Erythroblast (primary cell): ENCODE measurements at places on chromosomes 6 and 20.

DNA sequence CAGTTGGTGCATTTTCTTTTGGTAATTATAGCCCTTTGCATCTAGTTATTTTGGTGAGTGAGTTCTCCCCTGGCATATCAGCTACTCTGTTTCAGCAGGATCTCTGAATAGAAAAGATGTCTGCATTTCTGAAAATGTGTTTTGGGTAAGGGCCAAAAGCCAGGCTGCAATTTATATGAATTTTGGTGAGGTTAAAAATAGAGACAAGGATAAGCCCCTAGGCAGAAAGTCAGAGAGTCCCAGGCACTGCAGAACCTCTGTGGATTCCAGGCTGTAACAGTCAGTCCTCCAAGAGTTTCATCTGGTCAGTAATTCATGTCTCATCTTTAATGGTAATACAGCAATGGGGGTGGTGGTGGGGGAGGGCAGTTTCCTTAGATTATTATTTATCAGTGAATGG, 53.0 kb downstream of the HDGFL1 start:
- DNase-seq = no peak

DNA sequence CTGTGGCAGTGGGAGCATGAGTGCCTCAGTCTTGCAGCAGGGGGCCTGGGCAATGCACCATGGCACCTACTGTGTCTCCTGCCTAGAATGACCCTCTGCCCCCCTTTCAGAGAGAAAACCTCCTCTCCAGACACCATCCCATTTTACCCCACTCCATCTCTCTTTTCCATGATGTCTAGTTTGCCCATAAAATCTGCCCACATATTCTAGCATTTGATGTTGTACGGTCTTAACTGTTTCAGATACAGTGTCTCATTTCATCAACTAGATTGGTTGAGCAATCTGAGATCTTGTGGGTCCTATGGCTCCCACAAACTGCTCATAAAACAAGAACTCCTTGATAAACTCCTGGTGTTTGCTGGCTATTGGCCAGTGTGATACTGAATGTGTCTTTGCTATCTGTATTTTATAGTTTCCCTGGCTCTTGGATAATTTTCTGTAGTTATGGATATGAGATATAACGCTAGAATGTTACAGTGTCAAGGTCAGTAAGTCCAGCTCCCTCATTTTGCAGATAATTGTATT, 8.1 kb downstream of the PNPLA1 start:
- DNase-seq = no peak

DNA sequence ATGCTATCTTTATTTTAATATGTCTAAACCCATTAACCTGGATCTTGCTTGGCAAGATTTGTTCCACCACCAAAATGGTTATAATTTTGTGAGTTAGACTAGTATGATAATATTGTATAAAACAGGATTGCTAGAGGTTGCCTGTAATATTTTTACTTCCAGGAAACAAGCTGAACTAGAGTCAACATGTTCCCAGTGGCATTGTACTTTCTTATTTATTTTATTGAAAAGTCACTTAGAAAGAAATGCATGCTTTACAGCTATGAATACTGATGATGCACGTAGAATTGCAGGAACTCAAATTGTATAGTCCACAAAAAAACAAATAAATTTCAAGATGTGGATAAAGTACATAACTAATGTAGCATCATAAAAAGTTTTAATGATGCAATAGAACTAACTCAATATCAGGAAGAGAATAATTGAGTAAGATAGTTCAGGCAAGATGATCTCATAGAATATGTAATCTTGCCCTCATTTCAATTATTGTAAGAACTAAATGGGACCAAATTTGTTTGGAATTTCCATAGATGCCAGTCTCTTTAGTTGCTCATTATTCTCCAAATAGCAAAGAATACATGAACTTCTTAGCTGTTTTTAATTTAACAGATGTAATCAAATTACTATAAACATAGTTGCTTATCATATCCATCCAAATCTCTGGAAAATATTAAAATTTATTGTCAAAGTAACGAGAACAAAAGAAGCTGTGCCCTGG, 451.8 kb downstream of the COL12A1 start:
- no peak for DNase-seq

DNA sequence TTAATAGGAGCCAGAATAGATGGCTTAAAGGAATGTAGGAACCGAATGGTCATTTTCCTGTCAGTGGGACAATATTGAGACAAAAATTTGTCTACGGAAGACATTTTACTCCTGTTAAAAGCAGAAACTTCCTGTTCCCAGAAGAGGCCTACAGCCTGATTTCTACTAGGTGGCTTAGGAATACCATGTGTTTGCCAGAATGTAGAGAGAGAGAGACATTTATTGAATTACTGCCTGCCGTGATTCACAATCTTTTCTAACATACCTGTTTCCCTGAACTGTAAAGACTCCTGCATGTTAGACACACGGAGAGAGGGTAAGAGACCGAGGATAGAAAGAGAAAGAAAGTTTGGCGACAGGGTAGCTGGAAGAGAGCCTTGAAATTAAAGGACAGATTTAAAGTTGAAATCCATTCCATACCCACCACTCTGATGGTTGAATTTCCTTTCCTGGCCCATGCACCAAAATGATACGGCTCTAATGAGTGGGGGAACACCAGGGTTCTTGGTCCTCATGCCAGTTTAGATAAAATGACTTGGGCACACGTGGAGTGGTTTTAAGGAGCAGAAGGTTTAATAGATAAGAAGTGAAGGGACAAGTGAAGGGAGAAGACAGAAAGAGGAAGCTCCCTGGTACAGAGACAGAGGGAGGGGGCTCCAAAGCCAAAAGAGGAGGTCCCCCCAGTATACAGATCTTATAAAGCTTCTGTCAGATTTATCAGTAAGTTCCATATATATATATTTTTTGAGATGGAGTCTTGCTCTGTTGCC, 22.5 kb downstream of the NCOA3 start:
- DNase-seq = peak; percentile 56

GRCh38 chr6:118896339-118897136, 2.6 kb downstream of the ASF1A start:
- DNase-seq = peak; percentile 87

DNA sequence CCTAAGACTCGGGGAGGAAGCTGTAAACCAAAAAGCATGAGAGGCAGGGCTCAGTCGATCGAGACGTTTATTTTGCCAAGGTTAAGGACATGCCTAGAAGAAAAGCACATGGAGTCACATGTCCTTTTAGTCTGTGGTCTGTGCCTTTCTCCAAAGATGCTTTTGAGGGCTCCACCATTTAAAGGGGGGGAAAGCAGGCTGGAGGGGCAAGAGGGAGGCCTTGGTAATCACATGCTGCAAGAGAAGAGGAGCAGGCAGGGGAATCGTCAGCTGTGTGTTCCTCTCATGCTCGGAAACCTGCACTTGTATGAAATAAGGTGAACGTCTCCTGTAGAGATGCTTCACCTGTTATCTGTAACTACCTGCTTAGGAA, 9.1 kb upstream of the YTHDF1 start:
- no peak for DNase-seq

DNA sequence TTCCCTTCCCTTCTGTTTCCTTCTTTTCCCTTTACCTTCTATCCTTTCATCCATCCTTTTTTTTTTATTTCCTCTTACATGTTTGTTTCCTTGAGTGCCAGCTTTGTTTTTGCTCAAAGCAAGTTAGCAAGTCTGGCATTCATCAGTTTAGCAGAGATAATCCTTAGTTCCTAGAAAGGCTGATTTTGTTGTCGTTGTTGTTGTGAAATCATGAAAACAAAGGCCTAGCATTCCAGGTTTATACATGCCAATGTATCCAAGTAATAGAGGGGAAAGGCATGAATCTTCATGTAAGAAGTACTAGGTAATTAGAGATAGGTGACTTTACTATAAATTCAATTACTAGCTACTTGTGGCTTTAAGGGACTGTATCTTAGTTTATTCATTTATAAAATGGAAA, 45.9 kb downstream of the TFAP2B start:
- no peak for DNase-seq
